ENCODE measurements at places on chromosomes 6 and 20.

DNA sequence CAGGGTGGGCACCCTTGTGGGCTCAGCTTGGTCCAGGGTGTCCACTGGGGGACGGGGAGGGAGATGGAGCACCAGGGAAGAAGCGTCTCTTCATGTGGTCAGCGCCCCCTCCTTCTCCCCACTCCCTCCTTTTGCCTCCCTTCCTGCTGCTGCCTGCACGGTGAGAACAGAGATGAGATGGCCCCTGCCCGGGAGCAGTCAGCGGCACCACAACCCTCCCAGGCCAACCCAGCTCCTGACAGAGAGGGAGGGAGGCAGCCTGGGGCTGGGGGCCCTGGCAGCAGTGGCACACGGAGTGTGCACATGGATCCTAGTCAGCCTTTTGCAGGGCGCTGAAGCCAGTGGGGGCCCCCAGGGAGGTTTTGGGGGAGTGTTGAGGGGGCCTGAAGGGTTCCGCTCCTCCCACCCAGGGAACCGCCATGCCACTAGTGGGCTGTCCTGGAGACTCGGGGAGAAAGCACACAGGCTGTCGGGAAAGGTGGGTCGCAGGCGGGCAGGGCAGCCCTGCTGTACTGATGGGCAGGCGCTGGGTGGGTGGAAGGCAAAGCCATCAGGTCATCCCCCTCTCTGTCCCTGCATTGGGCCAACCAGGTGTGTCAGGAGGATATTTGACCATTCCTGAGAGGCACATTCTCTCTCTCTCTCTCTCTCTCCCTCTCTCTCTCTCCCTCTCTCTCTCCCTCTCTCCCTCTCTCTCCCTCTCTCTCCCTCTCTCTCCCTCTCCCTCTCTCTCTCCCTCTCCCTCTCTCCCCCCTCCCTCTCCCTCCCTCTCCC lies 94.3 kb upstream of the BHLHE23 start:
- peak; percentile 60 for DNase-seq

GRCh38 chr6:44672086-44672485 lies 284.6 kb downstream of the CDC5L start:
- DNase-seq = no peak

DNA sequence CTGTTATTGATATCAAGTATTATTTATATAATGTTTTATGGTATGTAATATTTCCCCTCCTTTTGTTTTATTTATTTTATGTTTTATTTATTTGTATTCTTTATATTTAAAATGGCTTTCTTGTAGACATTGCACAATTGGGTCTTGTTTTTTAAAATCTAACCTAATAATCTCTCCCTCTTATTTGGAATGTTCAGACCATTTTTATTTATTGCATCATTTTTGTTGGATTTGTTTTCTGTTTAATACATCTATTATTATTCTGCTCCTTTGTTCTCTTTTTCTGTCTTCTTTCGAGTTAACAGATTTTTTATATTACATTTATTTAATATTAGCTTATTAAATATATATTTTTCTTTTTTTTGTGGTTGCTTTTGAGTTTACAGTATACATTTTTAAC lies 43.1 kb upstream of the SLC35B3 start:
- DNase-seq = no peak

GRCh38 chr20:50308166-50308512 lies 117.5 kb downstream of the CEBPB start:
- DNase-seq = no peak

DNA sequence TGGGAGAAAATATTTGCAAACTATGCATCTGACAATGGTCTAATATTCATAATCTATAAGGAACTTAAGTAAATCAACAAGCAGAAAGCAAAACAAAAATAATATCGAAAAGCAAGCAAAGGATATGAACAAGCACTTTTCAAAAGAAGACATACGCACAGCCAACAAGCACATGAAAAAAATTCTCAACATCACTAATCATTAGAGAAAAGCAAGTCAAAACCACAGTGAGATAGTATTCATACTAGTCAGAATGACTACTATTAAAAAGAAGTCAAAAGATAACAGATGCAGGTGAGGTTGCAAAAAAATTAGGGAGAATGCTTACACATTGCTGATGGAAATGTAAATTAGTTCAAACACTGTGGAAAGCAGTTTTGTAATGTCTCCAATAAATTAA lies 410.2 kb downstream of the MMUT start:
- no peak for DNase-seq

DNA sequence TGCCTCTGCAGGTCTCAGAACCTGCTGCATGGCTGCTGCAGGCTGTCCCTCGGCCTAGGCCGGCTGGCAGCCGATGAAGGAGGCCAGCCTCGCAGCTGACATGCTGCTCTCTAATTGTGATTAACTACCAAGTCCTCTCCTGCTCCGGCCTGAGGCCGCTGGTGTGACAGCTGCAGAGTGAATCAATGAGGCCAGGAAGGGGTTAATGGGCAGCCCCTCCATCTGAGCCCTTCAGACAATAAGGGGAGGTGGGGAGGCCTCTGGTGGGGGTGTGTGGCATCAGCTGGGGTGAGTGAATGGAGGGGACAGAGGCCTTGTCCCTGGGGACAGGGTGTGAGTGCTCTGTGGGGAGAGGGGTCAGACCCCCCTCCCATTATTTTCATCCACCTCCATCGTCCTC lies 34.4 kb downstream of the SLC52A3 start:
- no peak for DNase-seq

Data from suprapubic skin (tissue), 4 donors.